ENCODE measurements at places on chromosomes 6 and 20.

DNA sequence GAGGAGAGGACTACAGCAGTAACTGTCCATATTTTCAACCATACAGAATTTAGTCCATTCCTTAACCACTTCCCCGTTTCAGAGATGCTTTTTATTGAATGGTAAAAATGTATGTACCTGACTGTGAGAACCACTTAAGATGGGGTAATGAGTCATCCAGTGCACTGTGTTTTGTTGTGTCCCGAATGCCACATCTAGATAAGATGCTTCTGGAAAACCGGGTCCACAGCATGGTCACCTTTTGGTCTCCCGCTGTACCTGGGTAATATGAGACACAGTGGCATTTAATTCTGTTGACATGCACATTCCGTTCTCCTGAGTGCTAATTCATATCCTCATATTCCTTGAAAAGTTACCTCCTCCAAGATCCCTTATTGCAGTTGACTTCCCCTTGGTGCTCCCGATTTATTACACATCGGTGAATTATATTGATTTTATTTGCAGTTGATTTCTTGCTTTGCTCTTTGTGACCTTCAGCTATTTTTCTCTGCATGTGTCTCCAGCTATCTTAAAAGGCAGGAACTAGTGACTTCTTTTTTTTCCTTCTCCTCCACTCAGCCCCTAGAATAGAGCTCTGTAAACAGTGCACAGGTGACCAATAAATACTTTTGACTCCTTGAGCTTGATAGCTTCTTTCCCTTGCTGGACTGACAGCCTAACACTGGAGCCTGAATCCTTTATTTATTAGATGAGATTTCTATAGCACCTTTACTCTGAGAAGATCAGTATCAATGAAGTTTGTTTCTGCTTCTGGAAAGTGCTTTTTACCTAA lies 314.6 kb downstream of the ZFAND3 start:
- DNase-seq: no peak

- DNase-seq: no peak
These were observed 79.5 kb upstream of the ATXN1 start for GRCh38 chr6:16840725-16841124.

DNA sequence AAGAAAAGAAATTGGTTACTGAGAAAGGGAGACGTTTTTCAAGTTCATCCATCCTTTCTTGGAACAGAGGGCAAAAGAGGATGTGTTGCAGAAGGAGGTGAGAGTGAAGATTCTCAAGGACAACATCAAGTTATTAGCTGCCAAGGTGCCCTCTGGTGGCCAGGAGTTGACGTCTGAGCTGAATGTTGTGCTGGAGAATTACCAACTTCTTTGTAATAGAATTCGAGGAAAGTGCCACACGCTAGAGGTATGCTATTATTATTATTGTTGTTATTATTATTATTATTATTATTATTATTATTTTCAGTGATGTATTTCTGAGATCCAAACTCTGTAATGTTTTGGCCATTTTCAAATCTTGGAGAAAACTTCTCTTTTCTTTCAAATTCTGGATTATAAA lies 197.0 kb downstream of the UTRN start:
- peak; percentile 89 for DNase-seq

DNA sequence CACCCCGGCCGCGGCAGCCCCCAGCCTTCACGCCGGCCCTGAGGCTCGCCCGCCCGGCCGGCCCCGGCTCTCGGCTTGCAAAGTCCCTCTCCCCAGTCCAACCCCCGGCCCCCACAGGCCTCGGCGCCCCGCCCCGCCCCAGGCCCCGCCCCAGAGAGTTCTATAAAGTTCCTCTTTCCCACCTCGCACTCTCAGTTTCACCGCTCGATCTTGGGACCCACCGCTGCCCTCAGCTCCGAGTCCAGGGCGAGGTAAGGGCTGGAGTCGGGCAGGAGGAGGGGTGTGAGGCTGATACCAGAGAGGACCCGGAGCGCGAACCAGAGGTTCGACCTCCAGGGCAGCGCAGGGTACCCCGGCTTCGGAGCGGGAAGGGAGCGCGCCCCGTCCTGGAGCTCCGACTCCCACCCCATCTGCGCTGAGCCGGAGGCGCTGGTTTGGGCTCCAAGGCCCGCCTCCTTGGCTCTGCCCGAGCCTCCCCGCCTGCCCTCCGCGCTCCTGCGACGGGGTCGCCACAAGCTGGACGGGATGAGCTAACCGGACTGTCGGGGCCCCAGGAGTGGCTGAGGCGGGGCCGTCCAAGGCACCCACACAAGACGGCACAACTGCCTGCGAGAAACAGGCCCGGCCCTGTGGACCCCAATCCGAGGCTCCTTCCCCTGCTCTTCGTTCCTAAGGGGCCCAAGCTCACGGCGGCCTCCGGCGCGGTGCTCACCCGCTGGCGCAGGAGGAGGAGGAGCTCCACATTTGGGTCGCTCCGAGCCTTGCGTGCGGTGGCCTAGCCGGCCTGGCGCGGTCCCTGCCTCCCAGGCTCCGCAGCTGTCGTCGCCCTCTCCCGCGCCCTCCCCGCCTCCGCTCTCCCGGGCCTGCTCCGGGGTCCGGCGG lies at the start of gene IRF4:
Gene IRF4 (plus strand): TSS at position 194 of the 882 bp plus-strand sequence. CDS start 1,401 bp downstream, outside the sequence.
- DNase-seq: peak; percentile 90

DNA sequence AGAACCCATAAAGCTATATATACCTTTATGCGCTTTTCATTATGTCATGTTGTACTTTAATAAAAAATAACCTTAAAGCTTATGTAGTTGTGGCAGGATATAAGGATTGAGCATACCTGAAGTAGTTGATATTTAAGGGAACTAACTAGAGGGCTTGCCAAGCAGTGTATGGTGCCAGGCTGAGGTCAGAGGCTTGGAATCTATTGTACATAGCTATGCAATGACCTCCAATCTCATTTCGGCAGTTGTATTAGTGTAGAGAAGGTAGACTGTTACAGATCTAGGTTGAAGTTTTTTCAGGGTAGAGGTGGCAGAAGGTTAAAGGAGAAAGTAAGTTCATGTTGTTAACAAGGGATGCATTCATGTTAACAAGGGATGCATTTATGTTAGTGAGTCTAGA lies 397.7 kb upstream of the HS3ST5 start:
- DNase-seq: no peak

- no peak for DNase-seq
These were observed 695.1 kb upstream of the CITED2 start for GRCh38 chr6:140069576-140069975.

DNA sequence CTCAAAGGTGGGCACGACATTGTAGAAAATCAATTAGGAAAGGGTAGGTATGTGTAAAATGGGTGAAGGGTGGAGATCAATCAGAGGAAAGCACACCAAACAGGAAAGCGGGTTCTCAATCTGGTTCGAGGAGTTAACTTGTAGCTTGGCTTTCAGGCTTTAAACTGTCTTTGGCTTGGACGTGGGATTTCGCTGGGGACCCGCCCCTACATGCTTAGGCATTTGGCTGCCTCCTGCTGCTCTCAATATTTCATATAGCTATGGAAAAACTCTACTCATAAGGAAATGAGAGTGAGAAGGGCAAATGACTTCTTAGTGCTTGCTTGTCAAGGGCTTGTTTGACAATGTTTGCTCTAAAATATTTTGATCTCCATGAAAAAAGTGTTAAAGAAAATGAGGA lies 38.1 kb upstream of the PDE7B start:
- no peak for DNase-seq

DNA sequence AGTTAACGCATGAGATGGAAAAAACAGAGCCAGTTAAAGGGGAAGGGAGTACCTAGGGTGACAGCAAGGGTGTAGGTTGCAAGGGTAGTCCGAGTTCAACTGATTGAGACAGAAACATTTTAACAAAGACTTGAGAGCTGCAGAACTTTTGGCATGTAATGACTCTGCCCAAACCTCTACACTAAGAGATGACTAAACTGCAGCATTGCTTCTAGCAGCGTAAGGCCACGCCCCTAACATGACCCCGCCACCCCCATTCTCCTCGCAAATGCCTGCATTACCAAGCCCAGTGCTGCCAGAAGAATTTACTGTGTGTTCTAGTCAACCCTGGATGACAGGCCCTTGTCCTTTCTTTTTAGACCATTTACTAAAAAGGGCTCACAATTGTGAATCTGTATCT lies 6.3 kb upstream of the HINT3 start:
- DNase-seq: no peak

- no peak for DNase-seq
These were observed 57.7 kb downstream of the RSPO3 start for GRCh38 chr6:127176146-127176545.

DNA sequence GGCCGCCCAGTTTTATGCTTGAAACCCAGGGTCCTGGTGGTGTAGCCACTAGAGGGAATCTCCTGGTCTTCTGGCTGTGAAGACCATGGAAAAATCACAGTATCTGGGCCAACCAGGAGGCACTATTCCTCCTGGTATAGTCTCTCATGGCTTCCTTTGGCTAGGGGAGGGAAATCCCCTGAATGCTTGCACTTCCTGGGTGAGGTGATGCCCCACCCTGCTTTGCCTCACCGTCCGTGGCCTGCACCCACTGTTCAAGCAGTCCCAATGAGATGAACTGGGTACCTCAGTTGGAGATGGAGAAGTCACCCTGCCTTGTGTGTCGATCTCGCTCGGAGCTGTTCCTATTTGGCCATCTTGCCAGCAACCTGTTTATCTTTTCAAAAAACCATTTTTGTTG lies 10.1 kb upstream of the ZNF337 start:
- DNase-seq: peak; percentile 81

GRCh38 chr6:42372699-42373098 lies 79.0 kb downstream of the TRERF1 start:
- DNase-seq: peak; percentile 39

DNA sequence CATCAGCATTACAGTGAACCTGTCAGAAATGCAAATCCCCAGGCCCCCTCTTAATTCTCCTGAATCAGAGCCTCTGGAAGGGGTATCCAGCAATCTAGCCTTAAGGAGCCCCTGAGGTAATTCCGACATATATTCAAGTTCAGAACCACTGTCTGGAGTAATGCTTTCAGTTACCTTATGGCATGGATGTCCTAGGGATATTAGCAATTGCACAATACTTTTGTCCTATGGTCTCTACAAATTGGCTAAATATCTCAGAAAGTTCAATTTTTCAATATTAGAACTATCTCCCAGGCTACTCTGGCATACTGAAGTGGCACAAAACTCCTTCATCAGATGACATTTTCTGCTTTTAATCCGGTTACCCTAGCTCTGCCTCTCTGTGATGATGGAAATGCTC lies 6.4 kb downstream of the NSFL1C start:
- no peak for DNase-seq

- no peak for DNase-seq
These were observed 190.6 kb upstream of the SASH1 start for GRCh38 chr6:148151896-148152643.

DNA sequence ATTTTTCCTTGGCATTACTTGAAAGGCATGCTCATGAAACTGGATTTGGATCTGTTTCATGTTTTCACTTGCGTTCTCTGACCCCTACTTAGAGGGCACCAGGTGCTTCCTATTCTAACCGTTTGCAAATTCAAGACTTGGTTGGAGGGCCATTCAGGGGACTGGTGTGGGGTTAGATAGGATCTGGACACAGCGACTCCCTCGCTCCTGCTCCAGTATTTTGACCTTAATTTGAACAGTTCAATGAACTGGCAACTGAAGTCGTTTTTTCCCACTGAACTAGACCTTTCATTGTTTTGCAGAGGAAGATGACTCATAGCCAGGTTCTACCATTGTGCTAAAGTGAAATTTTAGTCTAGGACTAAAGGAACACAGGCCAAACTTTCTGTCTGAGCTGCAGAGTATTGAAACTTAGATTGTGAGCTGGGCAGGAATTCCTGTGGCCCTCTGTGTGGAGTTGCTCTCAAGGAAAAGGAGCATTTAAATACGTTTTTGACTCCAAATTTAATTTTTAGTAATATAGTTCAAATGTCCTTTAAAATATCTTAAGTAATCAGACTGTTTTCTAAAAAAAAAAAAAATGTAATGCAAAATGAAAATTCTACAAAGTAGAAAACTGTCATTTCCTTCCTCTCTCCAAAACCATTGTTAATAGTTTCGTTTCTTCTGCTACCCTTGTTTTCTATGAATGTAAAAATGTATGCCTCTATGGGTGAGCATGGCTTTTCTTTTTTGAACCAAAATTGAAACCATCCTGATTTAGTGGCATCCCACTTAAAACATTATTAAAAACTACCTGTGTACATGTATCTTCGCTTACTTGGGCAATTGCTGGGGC lies 64.8 kb downstream of the UTRN start:
- no peak for DNase-seq

DNA sequence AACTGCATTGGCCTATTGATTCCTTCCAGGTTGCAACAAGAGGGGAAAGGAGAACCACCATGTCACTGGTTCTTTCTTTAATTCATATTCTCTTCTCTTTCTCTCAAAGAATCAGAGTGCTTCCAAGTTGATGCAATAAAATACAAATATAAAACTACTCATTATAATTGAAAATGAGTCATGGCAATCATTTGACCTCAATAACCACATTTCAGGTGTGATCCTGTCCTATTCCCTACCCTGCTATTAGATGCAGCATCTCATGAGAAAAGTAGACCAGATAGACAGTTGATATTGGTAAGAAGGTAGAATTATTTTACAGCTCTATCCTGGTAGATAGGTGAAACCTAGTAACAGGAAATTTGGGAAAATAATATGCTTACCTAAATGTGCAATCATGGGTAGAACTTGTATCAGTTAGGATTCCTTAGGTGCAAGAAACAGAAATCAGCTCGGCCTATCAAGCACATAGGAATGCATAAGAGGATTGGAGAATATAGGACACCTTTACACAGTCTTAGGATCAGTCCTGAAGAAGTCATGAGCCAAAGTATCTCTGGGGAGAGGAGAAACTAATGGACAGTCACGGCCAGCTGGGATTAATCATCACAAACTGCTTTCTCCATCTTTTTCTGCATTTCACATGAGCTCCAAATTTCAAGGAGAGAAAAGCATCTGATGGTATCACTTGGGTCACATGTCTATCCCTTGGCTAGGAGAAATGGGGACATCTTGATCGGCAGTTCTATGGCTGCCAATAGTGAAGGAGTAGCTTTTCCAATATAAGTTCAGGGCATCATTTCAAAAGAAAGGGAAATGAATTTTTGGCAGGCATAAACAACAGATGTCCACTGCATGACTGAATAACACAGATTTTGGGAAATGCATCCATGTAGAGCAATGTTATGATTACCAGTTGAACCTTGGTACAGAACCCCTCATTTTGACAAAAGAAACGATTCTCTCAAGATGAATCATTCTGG lies 19.3 kb upstream of the RNF146 start:
- DNase-seq: no peak

- DNase-seq: no peak
These were observed 1.0 kb downstream of the SYNE1 start for GRCh38 chr6:152636021-152636608.

DNA sequence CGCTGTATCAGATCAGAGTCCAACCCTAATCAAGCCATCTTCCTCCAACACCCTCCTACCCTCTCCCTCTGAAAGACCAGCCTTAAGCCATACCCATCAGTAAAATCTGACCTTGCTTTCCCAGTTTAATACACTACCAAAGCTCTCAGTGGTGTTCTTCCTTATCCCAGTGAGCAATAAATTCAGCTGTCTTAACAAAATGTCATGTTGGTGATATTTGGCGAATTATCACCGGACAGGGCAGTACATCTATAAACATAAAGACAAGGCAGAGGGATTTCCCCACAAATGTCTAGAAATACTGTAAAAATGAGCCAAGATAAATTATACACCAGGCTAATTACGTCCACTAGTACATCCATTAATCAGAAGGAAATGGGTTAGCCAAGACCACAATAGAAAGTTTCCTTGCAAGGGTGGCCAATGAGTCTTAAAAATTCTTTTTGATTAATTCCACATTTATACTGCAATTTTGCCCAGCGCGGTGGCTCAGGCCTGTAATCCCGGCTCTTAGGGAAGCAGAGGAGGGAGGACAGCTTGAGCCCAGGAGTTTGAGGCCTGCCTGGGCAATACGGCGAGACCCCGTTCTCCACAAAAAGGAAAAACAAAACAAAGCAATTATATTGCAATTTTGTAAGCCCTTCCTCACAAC lies 905 bp downstream of the RARS2 start:
- DNase-seq: no peak

GRCh38 chr6:41163419-41163717 lies 452 bp upstream of the TREM2 start:
- DNase-seq: no peak

Data from activated effector memory CD4-positive, alpha-beta T cell treated with anti-CD3 and anti-CD28 coated beads, Interleukin-2, amount 50 U/mL, for 16 hours (primary cell).